Adipocyte (in vitro differentiated cells): ENCODE measurements at places on chromosomes 5 and 9.

- no peak for DNase-seq
Observed at GRCh38 chr5:35160486-35161116, 69.7 kb downstream of the PRLR start.

DNA sequence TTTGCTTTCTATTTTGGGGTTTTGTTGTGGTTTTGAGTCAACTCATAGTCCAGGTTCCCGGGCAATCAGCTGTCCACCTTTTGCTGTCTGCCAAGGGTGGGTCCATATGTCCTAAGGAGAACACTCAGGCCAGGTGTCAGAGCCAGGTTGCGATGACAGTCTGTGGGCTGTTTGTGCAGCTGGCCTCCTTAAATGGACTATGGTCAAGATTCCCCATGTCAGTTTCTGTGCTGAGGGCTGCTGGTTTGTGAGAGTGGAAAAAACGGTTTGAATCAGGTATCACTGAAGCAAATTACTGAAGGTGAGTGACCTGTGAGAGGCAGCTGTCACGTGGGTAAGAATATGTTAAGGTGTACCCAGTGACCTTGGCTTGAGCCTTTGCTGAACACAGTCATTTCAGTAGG is 33.0 kb downstream of the SNX30 start:
- DNase-seq: no peak

GRCh38 chr5:74643111-74643562 is 2.6 kb upstream of the ENC1 start:
- peak; percentile 88 for DNase-seq

- no peak for DNase-seq
Observed at GRCh38 chr5:61949054-61949678, 356.8 kb upstream of the KIF2A start.

DNA sequence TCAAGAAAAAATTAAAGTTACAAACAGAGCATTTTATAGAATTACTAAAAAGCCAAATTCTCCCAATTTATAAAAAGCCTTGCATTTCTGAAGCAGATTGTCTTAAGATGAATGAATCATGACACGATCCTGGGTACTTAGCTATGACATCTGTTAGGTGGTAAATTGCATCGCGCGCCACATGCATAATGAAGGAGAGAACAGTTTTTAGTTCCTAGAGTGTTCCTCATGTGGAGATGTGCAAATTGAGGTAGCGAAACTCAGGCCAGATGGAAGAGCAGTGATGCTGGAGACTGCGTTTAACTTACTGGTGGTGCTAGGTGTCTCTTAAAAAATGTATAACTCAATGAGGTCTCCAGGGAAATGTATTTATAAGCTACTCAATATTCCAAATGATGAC is 516.1 kb downstream of the EFNA5 start:
- DNase-seq: no peak

DNA sequence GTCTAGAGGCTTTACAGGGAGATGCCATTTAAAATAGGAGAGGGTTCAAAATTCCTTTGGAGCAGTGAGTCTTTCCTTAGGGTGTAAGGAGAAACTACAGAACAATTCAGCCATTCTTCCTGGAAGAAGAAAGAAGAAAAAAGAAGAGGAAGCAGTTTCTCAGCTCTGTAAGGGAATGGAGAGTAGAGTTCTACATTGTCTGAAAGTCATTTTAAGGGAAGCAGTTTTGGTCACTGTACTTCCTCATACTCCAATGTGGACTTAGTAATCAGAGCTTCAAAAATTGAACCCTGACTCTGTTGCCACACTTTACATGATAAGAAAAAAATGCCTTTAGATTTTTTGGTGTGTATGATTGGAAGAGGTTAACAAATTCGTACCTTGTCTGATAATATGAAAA is 122.4 kb downstream of the LRRC70 start:
- DNase-seq: no peak

DNA sequence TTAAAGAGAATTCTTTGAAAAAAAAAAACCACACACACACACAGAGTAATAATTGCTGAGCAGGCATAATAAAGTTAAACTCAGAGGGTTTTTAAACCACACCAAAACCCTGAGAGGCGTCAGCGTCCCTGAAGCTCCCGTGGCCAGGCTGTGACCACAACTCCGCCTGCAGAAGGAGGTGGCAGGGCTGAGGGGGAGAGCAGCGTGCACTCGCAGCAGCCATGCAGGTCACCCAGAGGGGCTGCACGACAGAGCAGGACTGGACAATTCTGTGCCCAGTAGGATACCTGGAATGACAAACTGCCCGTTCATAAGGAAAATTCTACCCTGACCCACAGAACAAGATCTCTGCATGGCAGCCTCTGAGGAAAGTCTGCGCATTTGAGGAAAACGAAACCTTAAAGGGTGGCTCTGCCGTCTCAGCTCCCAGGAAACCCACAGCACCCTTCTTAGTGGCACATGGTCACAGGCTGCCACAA is 44.0 kb downstream of the ROR2 start:
- no peak for DNase-seq

GRCh38 chr5:36079200-36079781 is 12.6 kb upstream of the UGT3A2 start:
- peak; percentile 72 for DNase-seq

DNA sequence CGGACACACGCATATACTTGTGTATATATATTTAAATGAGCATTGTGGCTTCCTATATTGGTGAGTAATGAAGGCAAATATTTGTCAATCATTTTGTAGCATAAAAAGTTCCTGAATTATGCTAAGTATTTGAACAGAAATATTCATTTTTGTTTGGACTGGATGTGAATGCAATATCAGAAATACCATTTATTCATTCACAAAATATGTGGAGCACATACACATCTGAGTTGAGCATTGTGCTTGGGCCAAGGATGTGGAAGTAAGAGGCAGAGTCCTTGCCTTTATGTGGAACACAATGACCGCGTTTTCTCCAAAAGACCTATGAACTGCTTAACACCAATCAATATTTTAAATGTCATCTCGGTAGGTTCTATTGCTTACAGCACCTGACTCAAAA is 1086.5 kb downstream of the NR2F1-AS1 start:
- DNase-seq: peak; percentile 47

- no peak for DNase-seq
Observed at GRCh38 chr5:11602298-11602697, 301.9 kb downstream of the CTNND2 start.

DNA sequence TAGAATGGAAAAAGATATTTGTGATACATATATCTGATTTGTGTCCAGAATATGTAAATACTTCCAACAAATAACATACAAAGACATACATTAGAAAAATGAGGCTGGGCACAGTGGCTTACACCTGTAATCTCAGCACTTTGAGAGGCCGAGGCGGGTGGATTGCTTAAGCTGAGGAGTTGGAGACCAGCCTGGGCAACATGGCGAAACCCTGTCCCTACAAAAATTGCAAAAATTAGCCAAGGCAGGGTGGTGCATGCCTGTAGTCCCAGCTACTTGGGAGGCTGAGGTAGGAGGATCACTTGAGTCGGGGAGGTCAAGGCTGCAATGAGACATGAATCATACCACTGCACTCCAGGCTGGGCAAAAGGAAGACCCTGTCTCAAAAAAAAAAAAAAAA is 46.1 kb upstream of the CDC42SE2 start:
- DNase-seq: no peak

DNA sequence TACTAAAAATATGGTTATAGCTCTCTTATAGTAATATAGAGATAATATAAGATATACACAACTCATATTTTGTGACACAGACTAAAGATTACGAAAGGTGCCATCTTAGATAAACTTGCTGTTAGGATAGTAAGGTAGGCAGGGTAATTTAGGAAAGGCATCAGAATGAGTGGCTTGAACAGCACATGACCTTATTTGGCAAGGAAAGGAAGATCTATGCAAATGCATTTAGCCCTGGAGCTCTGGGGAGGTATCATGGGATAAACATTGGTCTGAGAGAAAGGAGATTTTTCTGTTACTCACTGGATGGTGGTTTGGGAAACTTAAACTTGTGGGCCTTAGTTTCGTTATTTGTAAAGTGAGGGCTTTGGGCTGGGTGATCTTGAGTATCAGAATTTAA is 65.8 kb downstream of the KCTD16 start:
- DNase-seq: no peak

DNA sequence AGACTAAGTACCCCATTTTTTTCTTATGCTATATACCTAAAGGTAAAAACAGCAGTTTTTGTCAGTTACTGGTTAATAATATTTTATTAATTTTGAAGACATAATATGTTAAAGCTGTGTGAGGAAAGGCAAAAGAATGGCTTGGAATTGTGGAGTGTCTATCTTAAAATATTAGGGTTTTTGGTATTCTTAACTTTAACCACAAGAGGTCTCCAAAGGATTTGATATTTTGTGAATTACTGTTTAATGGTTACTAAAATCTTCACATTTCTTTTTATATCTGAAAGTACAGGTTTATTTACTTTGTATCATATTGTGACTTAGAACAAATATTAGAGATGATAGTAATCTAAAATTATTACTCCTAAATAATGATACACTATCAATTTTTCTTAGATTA is 32.0 kb upstream of the DHFR start:
- DNase-seq: peak; percentile 71

DNA sequence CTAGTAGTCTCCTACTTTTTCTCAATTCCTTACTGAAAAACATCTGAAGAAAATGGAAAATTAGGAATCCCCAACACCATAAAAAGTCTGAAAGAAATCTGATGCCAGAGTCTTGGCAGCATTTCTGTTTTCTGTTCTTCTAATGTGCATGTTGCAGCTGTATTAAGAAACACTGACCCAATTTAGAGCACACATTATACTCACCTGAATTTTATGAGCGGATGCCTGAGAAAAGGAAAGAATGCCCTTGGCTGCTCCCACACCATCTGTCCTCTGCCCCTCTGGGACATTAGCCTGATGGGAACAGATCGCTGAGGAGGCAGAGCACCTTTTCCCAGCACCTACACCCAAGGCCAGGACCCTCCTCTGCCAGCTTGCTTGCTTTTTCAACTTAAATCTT is 14.1 kb upstream of the ANP32B start:
- no peak for DNase-seq

GRCh38 chr5:106415541-106415940 is 1255.2 kb downstream of the EFNA5 start:
- peak; percentile 84 for DNase-seq

- peak; percentile 66 for DNase-seq
Observed at GRCh38 chr5:79236362-79236969, 535 bp downstream of the JMY start.

DNA sequence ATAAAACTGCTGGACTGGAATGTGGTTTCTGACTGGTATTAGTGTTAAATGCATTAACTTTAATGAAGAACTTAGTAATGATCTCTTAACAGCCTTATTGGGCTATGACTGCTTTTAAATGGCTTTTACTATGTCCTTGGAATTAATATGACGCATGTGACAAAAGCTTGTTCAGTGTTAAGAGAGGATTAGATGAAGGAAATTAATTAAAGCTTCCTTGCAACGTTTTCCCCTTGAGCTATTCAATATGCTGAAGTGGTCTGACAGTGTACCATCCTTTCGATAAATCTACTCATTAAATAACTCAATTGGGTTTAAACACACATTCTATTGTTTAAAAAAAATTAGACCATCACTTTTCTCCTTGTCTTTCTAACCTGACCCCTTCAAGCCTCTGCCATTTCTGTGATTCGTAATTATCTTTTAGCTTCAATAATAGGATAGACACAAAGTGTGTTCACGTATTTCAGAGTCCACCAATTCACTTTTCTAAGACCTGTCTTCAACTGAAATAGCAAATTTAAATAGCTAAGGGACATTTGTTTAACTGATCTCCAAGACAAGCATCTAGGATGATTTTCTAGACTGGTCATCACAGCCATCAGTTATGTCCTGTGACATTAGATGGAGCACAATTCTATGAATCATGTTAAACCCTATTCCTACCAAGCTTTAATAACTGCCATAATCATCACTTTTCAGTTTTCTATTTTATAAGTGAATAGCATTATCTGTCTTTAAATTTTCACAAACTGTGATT is 1258.0 kb upstream of the CDH9 start:
- DNase-seq: no peak

DNA sequence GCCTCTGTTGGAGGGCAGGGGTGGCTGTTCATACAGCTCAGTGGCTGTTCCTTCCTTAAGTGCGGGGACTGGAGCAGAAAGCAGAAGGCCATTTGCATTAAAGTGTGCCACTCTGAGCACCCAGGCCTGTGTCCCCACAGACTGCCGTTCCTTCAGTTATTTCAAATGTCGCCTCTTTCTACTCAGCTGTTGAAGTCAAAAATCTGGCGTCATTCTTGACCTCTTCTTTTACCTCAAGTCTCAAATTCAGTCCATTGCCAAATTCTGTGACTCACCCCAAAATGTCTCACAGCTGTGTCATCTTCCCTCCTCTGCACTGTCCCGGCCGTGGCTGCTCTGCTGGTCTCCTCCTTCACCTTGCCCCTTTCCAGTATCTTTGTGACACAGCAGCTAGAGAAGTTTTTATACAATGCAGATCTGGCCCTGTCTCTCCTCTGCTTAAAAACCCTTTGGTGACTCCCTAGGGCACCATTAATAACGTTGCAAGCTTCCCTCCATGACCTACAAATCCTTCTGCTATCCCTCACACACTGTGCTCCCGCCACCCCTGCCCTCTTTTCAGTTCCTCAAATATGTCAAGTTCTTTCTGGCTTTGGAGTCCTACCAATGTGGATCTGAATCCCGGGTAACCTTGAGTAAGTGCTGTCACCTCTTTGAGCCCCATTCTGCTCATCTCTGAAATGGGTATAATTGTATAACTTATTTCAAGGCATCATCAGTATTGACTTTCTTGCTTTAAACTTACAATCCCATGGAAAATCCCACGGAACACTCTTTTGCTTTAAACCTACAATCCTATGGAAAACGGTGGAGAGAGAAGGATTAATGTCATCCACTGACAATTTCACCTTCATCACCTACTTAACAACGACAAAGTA is 98.3 kb upstream of the BOD1 start:
- peak; percentile 86 for DNase-seq

DNA sequence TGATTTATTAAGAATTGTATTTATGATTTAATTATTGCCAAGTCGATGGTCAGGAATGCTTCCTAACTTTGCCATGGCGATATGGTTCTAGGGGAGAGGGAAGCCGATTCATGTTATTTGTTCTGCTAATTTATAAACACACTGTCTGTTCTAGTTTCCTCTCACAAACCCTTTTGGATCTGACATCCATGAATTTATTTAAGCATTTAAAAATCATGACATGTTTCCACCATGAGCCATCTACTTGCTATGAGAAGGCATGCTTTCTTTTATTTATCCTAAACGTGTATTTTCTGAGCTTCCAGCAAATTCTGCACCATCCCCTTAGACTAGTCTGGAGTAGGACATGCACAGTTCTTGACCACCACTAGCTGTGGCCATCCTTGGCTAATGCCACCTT is 136.6 kb upstream of the STC2 start:
- DNase-seq: peak; percentile 16

GRCh38 chr5:99054972-99055371 is 126.2 kb upstream of the CHD1 start:
- DNase-seq: no peak
